DMS79 (cell line): ENCODE measurements at places on chromosomes 16 and 17.

DNA sequence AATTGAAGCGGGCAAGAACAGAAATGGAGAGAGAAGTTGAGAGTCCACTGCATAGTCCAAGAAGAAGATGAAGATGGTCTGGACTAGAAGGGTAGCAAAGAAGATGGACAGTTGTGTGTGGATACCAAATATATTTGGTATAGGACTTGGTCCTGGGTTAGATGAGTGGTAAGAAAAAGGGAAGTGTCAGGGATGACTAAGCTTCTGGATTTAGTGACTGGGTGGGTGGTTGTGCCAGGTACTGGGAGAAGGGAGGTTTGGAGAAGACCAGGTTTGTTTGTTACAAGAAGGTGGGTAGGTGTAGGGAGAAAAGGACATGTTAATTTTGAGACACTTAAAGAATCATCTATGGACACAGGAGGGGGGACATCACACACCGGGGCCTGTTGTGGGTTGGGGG, 5.4 kb downstream of the VMP1 start:
- no peak for DNase-seq

DNA sequence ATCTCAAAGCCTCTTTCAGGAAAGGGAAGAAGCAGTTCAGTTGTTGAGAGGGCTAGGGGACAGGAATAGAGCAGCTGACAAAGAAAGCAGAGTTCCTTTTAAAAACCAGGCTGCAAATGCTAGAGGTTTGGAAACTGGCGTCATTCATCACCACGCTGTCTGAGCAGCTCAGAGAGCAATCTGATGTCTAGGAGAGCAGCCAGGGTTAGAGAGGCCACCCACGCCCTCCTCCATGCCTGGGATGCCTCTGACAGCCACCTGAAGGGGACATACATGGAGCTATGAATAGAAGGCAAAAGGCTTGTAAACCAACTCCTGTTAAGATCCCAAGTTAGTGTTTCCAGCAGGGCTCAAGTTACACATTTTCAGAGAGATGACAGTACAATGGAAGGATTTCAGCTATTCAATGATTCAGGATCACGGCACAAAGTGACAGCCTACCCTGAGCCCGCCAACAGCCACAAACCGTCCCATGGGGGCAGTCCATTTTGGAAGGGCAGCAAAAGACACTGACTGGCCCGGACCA, 12.4 kb downstream of the RAB5C start:
- DNase-seq: no peak

DNA sequence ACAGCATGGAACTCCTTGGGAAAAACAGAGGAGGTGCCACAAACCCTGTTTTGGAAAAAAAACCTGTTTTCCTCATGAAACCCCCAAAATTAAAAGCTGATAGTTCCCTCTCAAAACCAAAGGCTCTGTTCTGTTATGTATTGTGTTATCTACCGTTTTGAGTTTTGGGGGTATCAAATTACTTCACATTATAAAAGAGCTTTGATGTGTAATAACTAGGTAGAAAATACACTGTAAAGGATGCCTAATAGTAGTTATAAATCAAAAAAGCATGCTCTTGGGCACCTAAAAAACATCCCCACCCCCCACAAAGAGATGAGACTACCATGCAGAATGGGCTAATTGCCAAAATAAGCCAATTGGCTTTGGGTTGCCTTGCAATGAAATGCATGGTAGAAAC, 30.8 kb downstream of the C16orf54 start:
- DNase-seq: no peak

DNA sequence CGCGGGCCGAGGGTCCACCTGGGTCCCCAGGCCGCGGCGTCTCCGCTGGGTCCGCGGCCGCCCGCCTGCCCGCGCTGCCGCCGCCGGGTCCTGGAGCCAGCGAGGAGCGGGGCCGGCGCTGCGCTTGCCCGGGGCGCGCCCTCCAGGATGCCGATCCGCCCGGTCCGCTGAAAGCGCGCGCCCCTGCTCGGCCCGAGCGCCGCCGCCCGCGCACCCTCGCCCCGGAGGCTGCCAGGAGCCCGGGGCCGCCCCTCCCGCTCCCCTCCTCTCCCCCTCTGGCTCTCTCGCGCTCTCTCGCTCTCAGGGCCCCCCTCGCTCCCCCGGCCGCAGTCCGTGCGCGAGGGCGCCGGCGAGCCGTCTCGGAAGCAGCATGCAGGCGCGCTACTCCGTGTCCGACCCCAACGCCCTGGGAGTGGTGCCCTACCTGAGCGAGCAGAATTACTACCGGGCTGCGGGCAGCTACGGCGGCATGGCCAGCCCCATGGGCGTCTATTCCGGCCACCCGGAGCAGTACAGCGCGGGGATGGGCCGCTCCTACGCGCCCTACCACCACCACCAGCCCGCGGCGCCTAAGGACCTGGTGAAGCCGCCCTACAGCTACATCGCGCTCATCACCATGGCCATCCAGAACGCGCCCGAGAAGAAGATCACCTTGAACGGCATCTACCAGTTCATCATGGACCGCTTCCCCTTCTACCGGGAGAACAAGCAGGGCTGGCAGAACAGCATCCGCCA, 504 bp downstream of the FOXC2 start:
- no peak for DNase-seq

DNA sequence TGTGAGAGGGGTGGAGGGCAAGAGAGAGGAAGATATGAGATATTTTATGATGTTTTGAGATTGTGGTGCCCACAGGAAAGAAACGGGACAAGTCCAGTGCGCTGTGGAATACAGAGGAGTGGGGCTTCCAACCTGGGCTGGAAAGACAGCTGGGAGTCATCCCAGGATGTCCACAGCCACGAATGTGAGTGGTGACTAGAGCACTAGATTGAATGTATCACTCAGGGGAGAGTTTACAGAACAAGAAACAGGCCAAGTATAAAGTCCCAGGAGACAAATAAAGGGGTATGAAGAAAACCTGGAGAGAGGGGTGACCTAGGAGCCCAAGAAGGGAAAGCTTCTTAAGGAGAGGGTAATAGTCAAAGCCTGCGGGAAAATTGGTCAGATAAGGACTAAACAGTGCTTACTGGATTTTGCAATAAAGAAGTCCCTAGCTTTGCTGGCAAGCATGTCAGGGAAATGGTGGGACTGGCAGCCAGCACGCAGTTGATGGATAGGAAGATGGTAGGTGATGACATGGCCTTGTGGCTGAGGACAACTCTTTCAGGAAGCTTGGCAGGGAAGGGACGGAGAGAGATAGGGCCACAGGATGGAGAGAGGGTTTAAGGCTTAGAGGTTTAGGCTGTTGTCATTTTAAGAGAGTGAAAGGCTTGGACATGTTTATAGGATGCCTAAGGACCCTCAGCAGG, 114.5 kb downstream of the AXIN2 start:
- DNase-seq: no peak

DNA sequence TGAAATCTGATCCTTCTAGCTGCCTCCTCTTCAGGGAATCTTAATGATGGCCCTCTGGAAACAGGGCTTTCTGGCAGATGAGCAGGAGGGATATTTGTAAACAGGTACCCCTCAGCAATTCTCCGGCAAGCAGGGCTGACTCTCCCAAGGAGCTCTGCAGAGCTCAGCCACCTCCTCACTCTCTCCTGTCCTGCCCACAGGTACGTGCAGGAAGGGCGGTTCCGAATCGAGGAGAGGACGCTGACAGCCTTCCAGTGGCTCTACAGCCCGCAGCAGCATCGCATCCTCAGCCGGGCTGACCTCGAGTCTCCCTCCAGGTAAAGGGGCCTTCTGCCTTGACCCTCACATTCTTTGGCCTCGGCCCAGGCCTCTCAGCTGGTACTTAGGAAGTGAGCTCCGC, 20.7 kb upstream of the CCDC92B start:
- no peak for DNase-seq

- no peak for DNase-seq
Measured at GRCh38 chr16:7013990-7014389, 318.7 kb upstream of the RBFOX1 start.

DNA sequence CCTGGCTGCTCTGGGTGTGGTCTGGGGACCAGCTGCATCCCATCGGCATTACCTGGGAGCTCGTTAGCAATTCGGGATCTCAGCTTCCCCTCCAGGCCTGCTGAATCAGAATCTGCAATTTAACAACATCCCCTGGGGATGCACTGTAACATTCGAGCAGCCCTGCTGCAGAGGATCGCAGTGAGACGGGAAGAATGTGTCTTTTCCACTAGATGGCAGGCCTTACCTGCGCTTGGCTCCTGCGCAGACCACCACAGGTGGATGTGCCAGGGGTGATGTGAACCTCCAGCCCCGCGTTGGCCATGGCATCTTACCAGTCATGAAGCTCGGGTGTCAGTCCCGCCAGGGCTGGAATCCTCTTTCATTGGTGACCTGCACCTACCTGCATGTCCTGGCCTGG, 209.9 kb downstream of the PRKCB start:
- DNase-seq: no peak
